ENCODE measurements at places on chromosomes 12 and 14.

- DNase-seq = no peak
Measured at GRCh38 chr12:115709540-115710011, 567.9 kb downstream of the MED13L start.

- DNase-seq = no peak
Measured at GRCh38 chr14:81591266-81591665, 57.6 kb upstream of the SEL1L start.

DNA sequence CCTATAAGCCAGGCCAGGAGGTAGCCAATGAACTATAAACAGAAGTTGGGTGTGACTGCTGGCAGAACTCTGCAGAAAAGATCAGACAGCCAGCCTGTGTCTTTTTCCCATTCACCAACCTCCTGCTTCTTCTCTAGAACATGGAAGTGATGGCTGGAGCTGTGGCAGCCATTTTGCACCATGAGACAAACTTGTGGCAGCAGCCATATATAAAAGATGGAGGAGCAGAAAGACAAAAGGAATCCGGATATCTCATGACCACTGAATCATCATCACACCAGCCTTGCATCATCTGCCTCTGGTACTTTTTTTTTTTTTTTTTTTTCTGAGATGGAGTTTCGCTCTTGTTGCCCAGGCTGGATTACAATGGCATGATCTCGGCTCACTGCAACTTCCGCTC lies 8.7 kb downstream of the BEGAIN start:
- no peak for DNase-seq

DNA sequence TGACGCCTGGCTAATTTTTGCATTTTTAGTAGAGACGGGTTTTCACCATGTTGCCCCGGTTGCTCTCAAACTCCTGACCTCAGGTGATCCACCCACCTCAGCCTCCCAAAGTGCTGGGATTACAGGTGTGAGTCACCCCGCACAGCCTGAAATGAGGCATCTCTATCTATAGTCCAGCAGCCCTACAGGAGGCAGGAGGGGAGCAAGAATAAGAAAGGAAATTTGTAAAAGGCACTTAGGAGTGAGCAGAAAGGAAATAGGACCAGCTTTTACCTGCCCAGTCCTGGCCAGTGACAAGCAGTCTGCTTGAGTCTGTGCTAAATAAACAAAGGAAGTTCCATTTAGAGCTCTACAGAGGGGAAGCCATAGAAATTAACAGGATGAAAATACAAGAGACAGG lies 15.0 kb upstream of the PSMA6 start:
- no peak for DNase-seq

Data from CD4-positive, alpha-beta T cell treated with Interleukin-21 for 1 hour (primary cell).